ENCODE measurements at places on chromosomes 5 and 9.

DNA sequence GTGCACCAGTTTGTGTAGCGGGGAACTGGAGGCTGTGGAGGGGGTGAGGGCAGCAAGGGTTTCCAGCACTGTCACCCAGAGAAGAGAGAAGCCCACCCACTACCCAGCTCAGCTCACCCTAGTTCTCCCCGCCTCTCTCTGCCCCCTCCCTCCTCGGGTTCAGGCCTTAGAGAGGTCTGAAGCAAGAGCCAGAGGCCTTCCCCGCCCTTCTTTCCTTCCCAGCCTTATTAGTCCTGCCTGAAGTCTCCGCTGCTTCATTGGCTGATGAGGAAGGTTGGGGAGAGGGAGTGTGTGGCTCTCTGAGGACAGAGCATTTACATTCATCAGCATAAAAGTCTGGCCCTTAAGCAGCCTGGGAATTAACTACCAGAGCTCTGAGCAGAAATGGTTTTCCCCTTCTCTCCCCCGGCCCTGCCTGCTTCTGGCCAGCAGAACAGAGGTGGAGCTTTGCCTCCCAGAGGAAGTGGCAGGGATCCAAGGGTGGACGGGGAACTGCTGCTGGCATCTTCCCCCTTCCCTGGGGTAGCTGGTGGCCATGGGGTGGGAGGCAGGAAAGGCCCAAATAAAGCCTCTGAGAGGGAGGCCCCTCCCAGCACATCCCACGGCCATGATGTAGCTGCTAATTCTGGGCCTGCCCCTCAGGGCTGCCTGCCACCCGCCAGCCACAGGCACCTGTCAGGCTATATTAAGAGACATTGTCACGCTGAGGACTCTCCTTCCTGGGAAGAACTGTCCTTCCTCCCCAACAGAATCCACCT is 4.1 kb downstream of the DNAJB5 start:
- DNase-seq = no peak

GRCh38 chr9:76218117-76218885 is 175.9 kb downstream of the RFK start:
- DNase-seq = no peak

DNA sequence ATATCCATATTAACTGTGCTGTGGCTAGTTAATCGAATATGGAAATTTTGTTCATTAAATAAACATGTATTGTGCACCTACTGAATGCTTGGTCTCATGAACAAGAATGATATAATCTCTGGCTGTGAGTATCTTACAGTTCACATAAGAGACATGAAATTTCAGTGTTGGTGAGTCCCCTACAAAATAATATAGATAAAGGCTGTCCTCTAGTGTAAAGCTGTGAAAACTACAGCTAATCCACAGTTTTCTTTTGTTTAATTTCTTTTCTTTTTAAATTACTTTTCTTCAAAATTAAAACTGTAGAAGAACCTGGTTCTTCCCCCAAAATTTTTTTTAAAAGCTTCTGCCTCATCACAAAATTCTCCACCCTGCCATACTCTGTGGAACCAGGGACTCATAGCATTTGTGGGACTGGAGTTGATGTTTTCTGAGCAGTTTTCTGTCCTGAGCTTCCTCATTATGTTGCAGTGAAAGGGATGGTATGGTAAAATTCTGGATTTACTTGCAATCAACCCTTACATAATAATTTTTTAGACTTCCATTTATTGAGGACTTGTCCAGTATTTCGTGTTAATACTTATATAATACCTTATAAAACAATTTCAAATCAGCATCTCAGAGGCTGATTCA is 135.0 kb downstream of the STK32A start:
- DNase-seq = no peak

GRCh38 chr5:38783011-38783561 is 62.7 kb upstream of the OSMR start:
- DNase-seq = no peak

DNA sequence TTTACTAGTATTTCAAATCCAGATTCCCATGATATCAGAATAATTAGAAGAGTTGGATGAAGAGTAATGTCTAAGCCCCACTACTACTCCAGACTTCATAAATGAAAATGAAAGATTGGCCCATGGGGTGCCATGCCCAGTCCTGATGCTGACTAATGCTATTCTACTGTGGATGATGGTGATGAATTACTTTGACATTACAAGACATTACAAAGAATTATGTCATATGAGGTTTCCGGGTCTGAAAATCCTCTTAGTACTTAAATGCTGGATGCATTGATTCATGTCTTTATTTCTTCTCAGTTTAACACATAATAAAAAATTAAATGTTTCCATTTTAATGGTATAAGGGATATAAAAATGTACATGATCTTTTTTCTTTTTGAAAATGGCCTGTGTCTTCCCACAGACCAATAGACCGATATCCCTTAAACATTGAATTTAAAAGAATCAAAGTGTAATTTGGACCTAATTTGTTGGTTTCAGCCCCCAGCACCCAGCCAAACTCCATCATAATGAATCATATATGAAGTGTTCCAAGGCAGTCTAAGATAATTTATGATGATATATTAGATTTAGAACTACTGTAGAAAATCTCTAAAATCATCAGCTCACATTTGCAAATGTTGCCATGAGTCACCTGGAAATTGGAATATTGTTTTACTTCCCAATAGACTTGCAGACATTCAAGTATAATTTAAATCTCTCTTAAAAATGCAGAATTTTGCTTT is 223.6 kb upstream of the SGCD start:
- no peak for DNase-seq

- DNase-seq = no peak
Measured at GRCh38 chr5:103109277-103109676, 10.7 kb downstream of the GIN1 start.

GRCh38 chr9:109705515-109705914 is 74.5 kb upstream of the PALM2AKAP2 start:
- DNase-seq = no peak

DNA sequence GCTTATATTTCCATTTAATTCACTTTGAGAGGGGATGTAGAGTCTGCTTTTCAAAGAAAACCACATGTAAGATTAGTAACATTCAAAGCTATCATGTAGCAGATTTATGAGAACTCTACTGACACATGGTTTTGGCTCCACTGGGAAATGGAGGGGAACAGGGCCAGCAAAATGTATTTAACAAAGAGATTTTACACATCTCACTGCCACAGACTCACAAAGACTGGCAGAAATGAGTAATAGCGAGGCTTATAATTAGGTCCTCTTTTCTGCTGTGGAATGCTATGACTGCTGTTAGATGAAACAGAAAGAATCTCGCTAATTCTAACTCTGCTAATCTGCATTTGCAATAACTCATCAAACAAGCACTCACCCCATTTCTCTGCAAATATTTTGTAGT is 4.5 kb downstream of the DAP start:
- no peak for DNase-seq

DNA sequence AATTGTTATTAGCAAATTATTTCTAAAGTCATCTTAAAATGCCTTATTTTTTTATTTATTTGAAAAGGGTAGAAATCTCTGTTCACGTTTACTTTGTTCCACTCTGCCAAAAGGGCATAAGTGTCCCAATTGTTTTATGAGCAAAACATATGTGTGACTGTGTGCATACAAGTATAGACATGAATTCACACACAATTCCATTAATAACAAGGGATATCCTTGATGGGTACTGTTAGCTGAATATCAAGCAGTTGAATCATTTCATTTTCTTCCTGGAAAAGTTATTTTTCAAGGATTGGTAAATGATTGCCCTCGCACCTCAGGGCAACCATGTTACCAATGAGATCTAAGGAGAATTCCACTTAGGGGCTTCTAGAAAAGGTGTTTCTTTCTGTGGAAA is 92.1 kb upstream of the TAF11L2 start:
- no peak for DNase-seq

DNA sequence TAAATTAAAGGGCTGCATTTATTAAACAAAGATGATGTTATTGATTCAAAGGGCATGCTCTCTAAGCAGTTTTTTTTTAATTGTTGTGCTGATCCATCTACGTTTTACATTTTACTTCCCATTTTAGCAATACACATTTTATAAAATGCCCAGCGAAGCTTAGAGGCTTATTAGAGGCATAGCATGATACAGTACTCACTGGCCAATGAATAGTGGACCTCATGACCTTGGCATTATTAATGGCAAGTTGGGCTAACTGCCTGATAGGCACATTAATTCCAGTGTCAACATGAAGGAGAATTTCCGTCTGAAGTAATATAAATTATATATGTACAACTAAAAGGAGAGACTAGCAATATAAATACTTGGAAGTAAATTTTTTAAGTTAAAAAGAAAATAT is 837.2 kb downstream of the EFNA5 start:
- no peak for DNase-seq

DNA sequence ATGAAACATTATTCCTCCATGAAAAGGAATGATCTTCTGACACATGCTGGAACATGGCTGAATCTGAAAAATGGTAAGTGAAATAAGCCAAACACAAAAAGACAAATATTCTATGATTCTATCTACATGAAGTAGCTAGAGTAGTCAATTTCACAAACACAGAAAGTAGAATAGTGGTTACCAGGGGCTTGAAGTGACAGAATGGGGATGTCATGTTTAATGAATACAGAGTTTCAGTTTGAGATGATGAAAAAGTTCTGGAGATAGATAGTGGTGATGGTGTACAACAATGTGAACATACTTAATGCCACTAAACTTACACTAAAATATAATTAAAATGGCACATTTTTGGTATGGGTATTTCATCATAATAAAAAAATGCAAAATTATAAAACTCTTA is 18.3 kb downstream of the RLN2 start:
- no peak for DNase-seq

DNA sequence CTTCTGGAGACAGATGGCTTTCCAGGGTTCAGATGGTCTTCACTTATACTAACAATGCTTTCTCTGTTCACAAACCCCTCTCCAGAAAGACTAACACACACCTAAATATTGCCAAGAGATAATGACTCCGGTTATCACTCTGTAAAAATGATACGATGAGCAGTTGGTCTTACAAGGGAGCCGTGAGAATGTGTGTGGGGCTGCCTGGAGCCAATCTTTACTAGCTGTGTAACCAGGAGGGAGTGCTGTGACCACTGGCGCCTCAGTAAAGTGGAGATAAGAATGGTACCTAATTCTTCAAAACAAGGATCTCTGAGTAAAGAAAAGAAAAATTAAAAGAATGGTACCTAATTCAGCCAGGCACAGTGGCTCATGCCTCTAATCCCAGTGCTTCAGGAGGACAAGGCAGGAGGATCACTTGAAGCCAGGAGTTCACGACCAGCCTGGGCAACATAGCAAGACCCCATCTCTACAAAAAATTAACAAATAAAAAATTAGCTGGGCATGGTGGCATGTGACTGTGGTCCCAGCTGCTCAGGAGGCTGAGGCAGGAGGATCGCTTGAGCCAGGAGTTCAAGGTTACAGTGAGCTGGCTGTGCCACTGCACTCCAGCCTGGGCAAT is 39.9 kb upstream of the IL17B start:
- DNase-seq = no peak
